Eye (tissue), 1 donor: ENCODE measurements at places on chromosomes 1 and 21.
A peak's percentile ranks its signal among the peaks of the same experiment; 100 is the strongest.

GRCh38 chr1:115063228-115063901 is 25.9 kb downstream of the TSPAN2 start:
- DNase-seq: no peak

- DNase-seq: no peak
Observed at GRCh38 chr1:52558941-52559340, 6.0 kb upstream of the TUT4 start.

DNA sequence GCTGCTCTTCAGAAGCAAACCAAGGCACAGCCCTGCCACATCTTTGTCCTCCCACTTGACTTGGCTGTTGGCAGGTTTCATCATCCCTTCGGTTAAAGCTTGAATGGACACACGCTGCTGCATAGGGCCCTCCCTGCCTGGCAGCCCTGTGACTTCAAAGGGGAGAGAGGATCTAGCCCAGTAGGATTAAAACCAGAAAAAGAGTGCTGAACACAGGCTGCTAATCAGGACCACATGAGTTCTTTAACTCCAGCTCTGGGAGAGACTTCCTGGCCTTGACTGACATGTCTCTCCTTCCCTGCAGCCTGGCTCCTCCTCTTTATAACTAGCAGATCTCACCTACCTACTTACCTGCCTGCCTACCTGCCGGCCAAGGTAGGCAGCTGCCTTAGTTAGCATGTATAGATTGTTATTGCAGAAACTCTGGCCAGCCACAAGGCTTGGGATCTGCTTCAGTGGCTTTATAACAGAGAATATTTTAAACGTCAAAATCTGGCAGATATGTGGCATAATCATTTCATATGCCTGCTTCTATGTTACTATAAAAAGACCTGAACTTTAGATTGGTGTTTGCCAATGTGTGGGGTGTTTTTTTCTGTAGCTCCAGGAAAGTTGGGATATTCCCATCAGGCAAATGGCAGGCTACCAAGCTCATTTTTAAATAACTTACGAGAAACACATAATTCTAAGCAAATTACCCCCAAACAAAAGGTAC is 49.4 kb downstream of the ERG start:
- DNase-seq: peak; percentile 75

- no peak for DNase-seq
Observed at GRCh38 chr1:65141918-65142317, 6.1 kb upstream of the AK4 start.

DNA sequence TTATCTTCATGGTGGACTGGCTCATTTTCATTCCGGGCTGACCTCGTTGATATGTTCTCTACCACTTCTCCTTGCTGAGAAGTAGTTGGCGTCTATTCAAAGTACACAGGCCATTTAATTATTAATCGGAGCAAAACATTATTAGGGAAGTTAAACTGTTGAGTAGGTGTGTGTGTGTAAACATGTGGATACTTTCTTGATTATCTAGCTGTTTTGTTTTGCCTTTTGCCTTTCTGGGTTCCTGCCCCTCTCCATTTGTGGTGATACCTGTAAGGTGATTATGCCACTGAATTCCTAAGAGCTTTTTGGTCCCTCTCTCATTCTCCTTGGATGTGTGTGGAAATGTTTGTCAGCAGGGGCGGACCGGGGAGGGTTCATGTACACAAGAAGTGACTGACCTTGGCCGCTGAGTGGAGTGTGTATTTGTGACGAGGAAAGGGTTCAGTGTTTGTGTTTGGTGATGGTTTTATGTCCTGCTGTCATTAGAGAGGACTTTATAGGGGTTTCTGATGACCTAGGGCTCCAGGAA is 56.6 kb upstream of the PPP2R5A start:
- DNase-seq: no peak

DNA sequence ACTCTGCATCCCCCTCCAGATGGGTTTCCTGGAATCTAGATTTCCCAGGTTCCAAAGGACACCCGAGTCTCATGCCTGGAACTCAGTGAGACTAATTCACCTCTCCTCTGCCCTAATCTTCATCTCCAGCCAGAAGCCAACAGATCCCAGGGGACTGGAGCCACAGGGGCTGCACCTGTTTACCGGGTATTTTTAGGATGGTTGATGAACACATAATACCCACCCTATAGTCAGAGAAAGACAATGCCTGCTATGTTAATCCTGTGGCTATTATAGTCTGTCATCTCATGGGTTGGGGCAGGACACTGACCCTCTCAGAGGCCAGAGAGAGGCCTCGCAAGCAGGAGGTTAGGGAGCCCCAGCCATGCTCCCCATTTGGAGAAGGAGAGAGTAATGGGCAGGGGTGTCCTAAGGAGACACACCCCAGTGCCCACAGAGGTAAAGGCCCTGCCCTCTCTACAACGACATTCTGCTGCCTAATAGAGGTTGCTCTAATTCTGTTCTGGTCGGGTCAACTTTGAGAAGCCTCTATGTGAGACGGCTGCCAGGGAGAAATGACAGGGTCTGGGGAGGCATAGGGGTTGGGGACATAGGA is 1.0 kb upstream of the TNNI1 start:
- DNase-seq: no peak

DNA sequence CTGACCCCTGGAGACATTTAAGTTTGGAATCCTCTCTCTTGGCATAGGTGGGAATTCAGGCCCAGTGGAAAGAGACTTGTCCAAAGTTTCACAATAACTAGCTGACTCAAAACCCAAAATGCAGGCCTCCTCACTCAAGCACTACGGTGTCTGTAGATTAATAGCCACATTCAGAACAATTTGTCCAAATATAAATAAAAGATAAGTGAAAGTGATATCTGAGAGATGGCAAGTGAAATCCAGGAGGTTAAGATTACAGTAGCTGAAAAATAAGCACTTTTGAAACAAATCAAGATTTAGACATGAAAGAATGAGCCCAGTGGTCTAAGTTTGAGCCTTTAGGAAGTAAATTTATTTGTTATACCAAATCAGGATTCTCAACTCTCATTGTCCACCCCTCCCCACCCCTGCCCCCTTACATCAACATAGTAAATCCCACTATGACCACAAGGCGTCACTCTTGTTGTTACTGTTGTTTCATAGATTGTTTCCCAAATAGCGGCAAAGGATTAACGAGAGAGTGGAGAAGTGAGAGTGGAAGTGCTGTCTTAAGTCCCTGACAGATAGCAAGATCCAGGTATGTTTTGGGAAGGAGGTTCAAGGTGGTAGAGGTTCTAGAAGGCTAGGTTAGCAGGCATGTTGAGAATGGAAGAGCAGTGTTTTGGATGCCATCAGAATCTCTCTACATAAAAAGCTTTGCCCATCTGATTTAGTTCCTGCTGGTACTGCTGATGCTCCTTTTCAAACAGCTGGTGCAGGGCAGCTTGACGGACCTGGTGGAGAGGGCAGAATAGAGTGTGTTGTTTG is 7.1 kb upstream of the TPM3 start:
- peak; percentile 86 for DNase-seq

DNA sequence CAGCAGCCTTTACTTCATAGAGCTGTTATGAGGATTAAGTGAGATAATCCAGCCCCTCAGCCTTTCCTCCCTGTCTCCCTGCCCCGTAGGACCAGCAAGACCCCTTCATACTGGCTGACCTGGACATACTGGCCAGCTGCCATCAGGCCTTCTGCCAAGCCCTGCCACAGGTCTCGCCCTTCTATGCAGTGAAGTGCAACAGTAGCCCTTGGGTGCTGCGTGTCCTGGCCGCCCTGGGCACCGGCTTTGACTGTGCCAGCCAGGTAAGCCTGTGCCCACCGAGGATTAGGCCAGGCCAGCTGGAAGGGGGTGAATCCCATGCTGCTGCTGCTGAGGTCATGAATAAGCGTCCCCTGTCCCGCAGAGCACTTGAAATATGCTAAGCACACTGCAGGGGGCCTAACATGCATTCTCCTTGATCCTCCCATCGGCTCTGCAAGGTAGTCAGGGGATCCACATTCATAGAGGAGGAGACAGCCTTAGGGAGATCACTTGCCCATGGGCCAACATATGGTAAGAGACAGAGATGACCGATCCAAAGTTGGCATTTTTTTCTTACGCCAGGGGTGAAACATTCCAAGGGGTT is 73.3 kb upstream of the TINAGL1 start:
- DNase-seq: no peak

DNA sequence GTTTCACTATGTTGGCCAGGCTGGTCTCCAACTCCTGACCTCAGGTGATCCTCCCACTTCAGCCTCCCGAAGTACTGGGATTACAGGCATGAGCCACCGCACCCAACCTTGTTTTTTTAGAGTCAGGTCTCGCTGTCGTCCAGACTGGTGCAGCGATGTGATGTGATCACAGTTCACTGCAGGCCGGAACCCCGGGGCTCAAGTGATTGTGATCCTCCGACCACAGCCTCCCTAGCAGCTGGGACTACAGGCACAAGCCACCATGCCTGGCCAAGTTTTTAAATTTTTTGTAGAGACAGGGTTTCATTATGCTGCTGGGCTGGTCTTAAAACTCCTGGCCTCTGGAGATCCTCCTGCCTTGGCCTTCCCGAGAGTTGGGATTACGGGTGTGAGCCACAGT is 46.1 kb upstream of the LIN9 start:
- no peak for DNase-seq

GRCh38 chr1:167491586-167492461 is 26.5 kb downstream of the CD247 start:
- peak; percentile 69 for DNase-seq

DNA sequence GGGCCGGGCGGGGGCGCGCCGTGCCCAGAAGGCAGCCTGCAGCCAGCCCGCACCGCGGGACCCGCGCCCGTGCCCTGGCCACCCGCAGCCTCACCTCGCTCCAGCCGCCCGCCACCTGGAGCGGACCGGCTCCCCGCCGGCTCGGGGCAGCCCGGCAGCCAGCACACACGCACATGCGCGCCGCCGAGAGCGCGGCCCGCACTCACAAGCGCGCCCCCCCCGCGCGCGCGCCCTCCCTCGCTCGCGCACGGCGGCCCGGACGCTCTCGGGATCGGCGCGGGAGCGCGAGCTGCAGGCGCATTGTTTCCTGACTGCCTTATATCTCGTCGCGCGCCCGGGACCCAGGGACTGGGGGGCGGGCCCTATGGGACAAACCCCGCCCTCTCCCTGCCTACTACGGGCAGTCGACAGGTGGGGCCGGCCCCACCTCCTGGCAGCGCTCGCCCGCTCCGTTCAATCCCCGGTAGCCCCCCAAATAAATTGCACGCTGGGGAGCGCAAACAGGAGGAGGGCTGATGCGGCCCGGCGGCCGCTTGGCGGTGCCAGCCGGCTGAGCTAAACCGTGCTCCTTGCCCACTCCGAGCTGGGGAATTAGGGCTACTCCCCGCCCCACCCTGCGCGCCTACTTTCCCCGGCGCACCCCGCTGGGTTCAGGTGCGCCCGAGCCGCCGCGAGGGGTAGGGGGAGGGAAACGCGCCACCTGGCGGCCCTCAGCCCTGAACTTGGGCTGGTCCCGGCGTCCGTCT is at the start of gene MYCL:
TSS of gene MYCL (minus strand) at position 204 of the 746 bp plus-strand sequence. CDS start 483 bp downstream, outside the sequence.
- peak; percentile 92 for DNase-seq

DNA sequence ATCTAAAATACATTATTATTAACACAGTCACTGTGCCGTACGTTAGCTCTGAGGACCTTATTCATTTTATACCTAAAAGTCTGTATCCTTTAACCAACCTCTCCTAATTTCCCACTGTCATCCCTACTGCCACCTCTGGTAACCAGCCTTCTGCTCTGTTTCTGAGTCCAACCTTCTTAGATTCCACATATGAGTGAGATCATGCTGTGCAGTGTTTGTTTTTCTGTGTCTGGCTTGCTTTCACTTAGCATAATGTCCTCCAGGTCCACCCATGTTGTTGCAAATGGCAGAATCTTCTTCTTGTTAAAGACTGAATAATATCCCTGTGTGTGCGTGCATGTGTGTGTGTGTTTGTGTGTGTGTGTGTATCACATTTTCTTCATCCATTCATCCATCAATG is 64.2 kb downstream of the ETS2 start:
- DNase-seq: no peak

- DNase-seq: no peak
Observed at GRCh38 chr1:2561898-2562895, 6.0 kb downstream of the TNFRSF14 start.

DNA sequence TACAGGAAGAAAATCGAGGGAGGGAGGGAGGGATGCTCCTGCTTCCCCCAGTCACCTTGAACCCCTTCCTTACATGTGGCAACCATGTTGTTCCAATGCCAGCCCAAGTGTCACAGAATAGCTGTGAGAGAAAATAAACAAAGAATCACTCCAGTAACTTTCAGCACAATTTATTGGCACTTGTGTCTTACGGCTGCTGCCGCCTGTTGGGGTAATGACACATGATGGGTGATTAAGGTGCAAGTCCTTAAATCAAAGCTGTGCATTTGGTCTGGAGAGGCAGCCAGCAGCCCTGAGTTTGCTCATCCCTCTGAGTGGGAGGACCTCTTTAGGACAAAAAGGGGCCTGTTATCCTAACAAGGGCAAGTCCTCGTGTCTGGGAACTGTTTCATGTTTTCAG is 377.7 kb downstream of the PCP4 start:
- DNase-seq: no peak

- peak; percentile 51 for DNase-seq
Observed at GRCh38 chr1:67211589-67212563, 45.6 kb downstream of the IL23R start.

- no peak for DNase-seq
Observed at GRCh38 chr21:36092681-36093080, 22.9 kb downstream of the CBR1 start.

DNA sequence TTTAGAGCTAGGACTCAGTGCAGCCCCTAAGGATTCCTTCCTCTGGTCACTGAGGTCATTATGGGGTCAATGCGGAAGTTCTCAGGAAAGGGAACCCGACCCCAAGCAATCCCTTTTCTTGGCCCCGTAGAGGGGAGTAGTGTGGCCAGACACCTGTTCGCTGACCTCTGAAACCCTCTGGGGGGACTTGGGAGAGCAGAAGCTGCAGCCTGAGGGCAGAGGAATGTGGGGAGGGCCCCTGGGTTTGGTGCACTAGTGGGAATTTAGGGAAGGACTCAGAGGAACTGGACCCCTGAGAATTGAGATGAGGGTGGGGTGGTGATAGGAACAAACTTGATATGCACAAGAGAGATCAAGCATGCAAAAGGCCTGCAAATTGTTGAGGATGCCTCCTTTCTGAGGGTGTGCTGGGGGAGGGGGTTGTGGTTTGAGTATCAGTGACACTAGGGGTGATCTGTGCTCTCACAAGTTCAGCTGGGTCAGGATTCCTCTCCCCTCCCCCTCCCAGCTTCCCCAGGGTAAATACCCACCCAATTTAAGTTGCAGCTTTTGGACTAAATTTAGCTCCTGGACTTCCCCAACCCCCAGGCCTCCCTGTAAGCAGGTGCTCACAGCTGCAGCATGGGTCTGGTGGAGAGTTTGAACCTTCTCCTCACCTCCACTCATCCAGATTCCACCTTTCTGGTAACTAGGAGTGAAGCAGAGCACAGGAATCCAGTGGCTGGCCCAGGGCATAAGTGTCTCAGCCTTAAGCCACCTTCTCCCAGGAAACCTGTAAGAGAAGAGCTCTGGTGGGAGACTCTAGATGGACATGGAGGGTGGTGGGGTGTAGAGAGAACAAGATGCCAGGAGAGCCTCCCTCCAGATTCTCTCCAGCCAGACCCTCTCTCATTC is 13.5 kb downstream of the ADAMTSL4 start:
- no peak for DNase-seq

- no peak for DNase-seq
Observed at GRCh38 chr1:38093569-38094520, 47.3 kb upstream of the POU3F1 start.

- DNase-seq: no peak
Observed at GRCh38 chr21:45860493-45861155, 120.9 kb upstream of the COL6A1 start.
